Stimulated activated naive B cell treated with anti-CD40 and anti-IgM and Interleukin-4, amounts not matched to agents 10 μg/mL and 1 μg/mL and 100 μg/mL, for 72 hours (primary cell): ENCODE measurements at places on chromosomes 16 and 17.
A peak's percentile ranks its signal among the peaks of the same experiment; 100 is the strongest.

- no peak overlapping the region for H3K4me3 ChIP-seq
- peaks cover 51% of the 10 kb centered on the region for H3K36me3 ChIP-seq
- no peak for DNase-seq
- H3K27me3 ChIP-seq = no peaks in the 10 kb centered on the region
Measured at GRCh38 chr17:35676441-35676840, 55.0 kb upstream of the RASL10B start.

GRCh38 chr16:57742543-57742942, 7.0 kb downstream of the KATNB1 start:
- H3K36me3 ChIP-seq = peaks cover 9% of the 10 kb centered on the region
- no peak overlapping the region for H3K4me3 ChIP-seq
- H3K27me3 ChIP-seq = no peaks in the 10 kb centered on the region
- H3K27ac ChIP-seq = no peak overlapping the region
- peaks cover 1% of the 10 kb centered on the region for H3K4me1 ChIP-seq

DNA sequence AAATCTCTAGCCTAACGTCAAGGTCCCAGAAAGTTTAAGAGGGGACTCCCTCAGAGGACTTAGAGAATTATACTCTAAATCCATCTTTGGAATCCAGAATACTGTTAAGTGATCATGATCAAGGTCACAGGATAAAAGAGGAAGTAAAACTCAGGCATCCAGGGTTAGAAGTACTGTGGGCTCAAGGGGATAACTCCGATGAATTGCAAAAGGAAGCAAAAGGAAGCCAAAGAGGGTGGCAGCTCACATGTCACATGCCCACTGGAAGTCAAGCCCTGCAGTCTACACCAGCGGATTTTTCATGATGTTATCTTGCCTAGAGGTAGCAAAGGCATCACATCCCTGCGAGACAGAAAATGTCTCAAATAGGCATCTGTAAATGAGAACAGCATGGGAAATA, 3.8 kb downstream of the ZNF821 start:
- no peak for DNase-seq
- H3K27ac ChIP-seq = peak overlapping the region; percentile 20
- H3K4me1 ChIP-seq = peaks cover 27% of the 10 kb centered on the region
- no peaks in the 10 kb centered on the region for H3K27me3 ChIP-seq

- H3K4me3 ChIP-seq = no peak overlapping the region
- H3K27me3 ChIP-seq = no peaks in the 10 kb centered on the region
- no peak overlapping the region for H3K27ac ChIP-seq
- no peak for DNase-seq
Measured at GRCh38 chr17:57625511-57625910, 119.6 kb downstream of the CCDC182 start.

GRCh38 chr16:11852092-11852809, 909 bp upstream of the RSL1D1 start:
- H3K4me3 ChIP-seq = peak overlapping the region; percentile 94
- peak overlapping the region; percentile 95 for H3K27ac ChIP-seq
- peaks cover 22% of the 10 kb centered on the region for H3K4me1 ChIP-seq
- no peaks in the 10 kb centered on the region for H3K27me3 ChIP-seq
- no peak for DNase-seq

DNA sequence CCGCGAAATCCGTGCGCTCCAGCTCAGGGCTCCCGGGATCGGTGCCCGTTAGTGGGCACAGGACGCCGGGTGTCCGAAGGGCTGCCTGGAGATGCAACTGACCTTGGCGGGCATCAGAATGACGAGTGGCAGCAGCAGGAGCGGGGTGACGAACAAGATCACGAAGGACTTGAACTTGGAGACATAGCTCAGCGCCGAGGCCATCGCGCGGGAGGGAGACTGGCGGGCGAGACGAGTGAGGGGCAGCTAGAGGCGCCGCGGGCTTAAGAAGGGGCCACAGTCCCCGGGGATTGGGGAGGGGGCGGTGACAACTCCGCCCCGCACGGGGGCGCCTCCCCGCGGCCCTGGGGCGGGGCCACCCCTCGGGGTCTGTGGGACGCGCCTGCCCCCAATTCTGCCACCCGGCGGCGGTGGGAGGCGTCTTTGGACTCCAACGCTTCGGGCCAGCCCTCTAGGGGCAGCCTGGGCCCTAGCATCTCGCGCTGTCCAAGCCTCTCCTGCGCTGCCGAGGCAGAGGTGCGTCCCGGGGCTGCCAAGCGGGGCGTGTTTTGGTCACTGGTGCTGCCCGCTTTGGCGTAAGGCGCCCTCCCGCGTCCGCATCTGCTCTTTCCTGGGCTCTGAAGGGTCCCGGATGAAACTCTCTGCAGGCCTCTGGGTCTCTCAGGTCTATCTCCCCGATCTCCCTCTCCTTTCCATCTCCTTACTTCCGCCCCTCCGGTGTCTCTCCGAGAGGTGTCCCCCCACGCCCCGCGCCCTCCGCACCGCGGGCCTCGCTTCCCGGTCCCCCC, at the start of gene SLC13A5:
TSS of gene SLC13A5 (minus strand) at position 240 of the 788 bp plus-strand sequence. CDS start at position 204, 36 bp downstream.
- no peak within 1 kb of the TSS for H3K27ac ChIP-seq
- peaks cover 20% of the 10 kb centered on the region for H3K4me1 ChIP-seq
- H3K36me3 ChIP-seq = peaks cover 2% of the 10 kb centered on the region
- peak within 1 kb of the TSS; percentile 79 for H3K4me3 ChIP-seq

DNA sequence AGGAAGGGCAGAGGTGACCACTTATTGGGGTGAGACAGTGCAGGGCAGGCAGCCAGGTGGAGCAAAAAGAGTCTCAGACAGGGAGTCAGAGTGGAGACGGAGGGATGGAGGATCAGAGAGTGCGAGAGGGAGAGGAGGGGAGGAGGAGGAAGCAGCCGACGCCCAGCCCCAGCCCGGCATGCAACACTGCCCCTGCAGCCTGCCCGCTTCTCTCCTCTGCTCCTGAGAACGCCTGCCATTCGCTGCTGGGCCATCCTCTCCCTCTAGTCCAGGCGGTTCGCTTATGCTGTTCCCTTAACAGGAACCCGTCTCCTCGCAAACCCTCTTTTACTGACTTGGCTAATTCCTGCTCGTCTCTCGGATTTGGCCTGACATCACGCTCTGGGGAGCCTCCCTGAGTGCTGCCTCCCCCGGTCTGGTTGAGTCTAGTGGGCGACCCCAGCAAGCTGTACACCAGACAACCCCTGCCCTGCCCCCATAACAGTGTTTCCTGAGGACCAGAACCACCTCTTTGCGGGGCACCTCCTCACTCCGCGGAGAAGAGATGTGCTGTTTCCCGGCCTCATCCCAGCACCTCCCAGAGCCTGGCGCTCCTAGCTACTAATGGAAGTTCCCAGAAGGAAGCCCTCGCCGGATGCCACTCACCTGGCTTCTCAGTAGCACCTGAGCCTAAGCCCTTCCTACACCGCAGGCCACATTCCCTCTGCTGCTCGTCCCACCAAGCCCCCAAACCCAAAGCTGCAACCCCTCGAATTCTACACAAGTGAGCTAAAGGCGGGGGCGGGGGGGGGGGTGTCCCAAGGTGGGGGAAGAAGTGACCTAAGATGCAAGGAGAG, 61.2 kb upstream of the CCL1 start:
- DNase-seq = no peak
- H3K36me3 ChIP-seq = no peaks in the 10 kb centered on the region
- H3K27ac ChIP-seq = peak overlapping the region; percentile 76
